Cardiac muscle cell (in vitro differentiated cells and primary cell): ENCODE measurements at places on chromosomes 7 and 10.

DNA sequence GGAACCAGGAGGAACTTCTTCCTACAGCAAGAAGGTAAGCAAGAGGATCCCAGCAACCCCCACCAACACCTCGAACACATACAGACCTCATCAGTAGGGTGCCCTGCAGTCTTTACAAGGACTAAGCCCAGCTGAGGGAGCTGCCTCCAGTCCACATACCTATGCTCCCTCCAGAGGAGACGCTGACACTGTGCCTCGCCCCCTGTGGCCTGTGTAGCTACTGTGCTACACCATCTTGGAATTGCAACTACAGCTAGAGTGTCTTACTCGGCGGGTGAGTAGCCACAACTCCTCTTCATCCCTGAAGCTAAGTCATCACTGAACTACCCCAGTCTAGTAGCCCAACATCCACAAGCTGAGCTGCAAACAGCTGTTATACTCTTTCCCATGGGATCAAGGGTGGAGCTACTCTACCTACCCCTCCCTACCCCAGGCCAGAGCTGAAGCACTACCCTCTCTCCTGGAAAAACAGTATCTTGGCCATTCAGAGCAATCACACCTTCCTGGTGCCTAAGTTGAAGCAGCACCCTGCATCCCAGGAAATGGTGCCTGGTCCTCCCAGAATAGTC is 42.2 kb upstream of the CAMK2B start:
- no peak for DNase-seq

DNA sequence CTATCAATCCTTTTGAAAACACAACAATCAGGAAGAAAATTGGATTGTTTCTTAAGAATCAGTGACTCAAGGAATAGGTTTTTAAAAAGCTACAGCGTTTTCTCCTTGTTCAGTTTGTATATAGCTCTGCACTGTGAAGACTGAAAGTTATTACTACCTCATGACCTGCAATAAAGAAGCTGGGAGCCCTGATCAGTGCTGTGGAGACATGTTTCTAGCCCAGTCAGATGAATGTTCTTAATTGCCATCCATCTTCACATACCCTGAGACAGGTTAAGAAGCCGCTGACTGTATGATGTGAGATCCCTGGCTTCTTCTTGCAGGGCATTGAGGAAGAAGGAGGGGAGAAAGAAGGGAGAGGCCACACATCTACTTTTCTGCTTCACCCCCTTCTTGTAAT is 58.0 kb upstream of the VWC2 start:
- DNase-seq: no peak

GRCh38 chr7:121429798-121430197 is 33.7 kb upstream of the FAM3C start:
- DNase-seq: no peak

GRCh38 chr7:8065356-8065813 is 96.8 kb downstream of the GLCCI1 start:
- DNase-seq: no peak

- DNase-seq: no peak
Measured at GRCh38 chr7:107480932-107481331, 11.1 kb downstream of the GPR22 start.
